ENCODE measurements at places on chromosomes 5 and 9. TPM values are rescaled to one million over a fixed set of nuclear protein-coding genes. Genes with fewer than 3 reads are reported as not detected.

DNA sequence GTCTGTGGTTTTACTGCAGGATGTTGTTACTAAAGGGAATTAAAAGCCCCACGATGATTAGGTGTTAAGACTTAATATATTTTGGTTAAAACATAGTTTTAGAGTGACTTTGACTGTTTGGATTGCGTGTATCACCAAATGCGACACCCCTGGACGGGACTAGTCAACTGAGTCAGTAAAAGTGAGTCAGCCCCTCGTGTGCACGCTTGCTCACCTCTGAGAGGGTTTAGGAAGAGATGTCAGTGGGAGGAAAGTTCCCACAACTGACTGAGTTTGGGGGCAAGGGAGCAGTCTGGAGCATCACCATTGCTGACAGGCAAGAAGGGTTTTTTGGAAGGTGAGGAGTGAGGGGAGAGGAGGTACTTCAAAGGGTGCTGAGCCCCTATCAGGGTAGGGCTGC lies 14.4 kb upstream of the DMRT3 start:
- no peak for DNase-seq

GRCh38 chr9:96294159-96294545 lies 7.8 kb downstream of the HSD17B3 start:
- DNase-seq, result no peak

GRCh38 chr9:107684224-107684623 lies 194.7 kb upstream of the KLF4 start:
- DNase-seq, result no peak

DNA sequence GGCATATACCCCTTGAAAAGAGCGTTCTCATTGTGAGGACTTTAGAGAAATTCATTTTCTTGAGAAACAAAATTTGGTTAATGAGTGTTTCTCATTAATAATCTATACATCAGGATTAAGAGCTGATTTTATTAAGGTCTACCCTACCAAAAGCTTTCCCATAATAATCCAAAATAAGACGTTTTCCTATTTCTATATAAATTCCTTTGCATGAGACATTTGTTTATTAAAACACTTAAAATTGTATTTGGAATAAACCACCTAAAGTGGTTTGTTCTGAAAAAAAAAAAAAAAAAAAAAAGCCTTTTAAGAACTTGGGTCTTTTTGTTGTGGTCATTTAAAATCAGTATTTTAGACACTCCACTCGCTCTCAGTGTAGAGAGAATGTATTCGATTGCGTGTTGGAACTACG lies 695 bp upstream of the TMOD1 start:
- DNase-seq, result no peak

DNA sequence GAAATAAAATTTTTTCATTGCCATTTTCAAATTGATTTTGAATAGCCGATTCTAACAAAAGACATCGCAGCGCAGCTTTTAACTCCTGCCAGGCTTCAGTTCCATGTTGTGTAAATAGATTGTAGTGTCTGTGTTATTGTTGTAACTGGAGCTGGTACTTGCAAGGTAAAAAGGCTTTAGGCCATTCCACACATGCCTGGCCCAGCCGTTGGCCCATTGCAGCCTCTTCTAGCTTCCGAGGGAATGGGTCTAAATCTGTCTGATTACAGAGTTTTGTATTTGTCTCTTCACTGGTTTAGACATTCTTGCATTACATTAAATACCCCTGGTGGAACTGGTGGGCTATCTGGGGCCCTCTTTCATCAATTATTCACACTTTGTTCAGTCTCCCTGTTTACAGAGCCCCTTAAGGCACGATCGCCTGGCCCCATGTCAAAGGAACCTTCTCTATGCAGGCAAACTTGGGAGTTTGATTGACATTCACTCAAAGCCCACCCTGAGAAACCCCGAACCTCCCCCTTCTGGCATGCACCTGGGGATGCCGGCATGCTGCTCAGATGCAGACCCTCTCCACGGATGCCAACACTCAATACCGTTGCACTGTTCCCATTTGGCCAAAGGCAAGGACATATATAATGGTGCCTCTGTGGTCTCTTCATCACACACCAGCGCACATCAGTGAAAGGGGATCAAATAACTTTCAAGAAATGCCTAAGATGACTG lies 281.7 kb upstream of the IRX2 start:
- no peak for DNase-seq

GRCh38 chr9:106960258-106960657 lies 97.3 kb downstream of the ZNF462 start:
- DNase-seq, result no peak

DNA sequence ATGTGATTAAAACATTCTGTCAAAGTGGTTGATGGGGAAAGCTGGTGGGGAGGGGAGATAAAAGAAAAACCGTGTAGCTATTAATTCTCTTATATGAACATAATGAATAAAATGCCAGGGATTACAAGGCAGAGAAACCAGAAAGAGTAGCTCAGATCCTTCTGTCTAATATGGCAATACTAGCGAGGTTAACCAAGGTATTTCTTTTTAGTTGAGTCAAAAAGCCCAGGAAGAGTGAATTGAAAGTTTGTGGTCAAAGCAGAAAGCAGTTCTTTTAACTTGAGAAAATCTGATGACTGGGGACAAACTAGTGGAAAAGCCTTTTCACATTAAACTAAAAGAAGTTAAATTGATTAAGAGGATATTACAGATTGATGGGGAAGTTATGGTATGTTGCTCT lies 76.0 kb downstream of the ERBIN start:
- no peak for DNase-seq

DNA sequence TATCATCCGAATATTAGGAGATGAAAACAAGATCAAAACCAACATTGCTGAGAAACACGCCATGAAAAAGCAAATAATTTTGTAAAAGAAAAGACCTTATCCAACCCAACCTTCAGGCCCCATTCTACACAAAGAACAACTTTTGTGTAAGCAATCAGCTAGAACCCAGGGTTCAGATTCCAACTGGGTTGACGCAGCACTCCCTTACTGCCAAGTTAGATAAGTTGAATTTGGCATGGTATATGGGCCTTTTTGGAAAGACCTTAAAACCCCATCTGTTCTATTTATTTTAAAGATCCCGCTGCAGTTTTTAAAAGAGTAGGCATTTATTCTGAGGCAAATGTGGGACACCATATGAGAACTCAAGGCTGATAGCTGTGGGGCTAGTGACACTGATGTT lies 2033.8 kb upstream of the WWC1 start:
- DNase-seq, result no peak

DNA sequence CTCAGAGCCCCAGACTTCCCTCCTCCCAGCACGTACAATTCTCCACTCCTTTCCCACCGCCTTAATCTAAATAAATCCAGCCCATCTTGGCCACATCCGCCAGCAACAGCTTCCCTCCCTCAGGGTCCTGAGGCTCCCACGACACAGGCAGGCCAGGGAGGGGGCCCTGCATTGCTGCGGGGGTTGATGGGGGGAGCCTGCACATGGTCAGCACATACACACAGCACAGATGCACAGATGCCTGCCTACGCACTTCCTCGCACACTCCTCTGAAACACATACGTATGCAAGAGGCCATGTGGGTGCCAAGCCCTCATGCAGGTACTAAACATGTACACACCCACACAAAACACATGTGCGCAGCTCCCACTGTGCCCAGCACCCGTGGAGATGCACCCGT lies 14.8 kb downstream of the PDGFRB start:
- no peak for DNase-seq

GRCh38 chr9:84945878-84946538 lies 276.5 kb downstream of the NTRK2 start:
- no peak for DNase-seq

GRCh38 chr9:13427587-13427986 lies 148.1 kb upstream of the MPDZ start:
- DNase-seq, result no peak

GRCh38 chr5:1235379-1235778 lies 10.2 kb downstream of the SLC6A18 start:
- DNase-seq, result no peak

GRCh38 chr9:33637881-33638280 lies 113.8 kb downstream of the ANKRD18B start:
- no peak for DNase-seq

- DNase-seq, result no peak
Measured at GRCh38 chr5:150118561-150119229, 32.3 kb upstream of the CSF1R start.

DNA sequence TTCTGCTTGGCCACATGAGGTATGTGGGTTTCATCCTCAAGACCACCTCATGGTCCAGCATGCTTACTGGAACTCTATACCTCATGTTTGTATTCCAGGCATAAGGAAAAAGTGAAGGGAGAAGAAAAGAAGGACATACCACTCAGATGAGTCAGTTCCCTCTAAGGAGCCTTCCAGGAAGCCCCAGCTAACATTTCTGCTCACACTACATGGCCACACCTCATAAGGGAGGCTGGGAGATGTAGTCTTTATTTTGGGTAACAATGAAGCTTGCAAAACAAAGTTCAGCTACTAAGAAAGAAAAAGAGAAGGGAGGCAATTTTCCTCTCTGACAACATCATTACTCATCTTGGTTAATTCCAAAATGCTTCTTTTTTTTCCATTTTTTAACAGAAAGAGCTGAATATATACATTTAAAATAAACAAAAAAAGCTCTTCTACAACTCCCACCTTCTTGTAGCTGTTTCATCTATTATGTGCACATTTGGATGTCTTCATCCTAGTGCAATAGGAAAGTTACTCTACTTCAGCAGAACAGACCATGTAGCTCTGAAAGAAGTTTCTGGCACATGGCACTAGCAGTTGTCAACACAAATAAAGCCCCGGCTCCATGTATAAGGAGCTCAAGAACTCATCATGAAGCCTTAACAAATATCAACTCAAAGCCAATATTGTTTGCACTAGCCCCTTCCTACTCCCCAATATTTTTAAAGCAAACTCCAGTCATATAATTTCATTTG lies 123.6 kb upstream of the CCDC112 start:
- DNase-seq, result peak; percentile 19

- DNase-seq, result no peak
Measured at GRCh38 chr9:33466565-33467495, 6.9 kb downstream of the NOL6 start.

GRCh38 chr9:14243514-14244042 lies 70.4 kb downstream of the NFIB start:
- DNase-seq, result no peak

- DNase-seq, result no peak
Measured at GRCh38 chr5:172412724-172413286, 41.5 kb downstream of the SH3PXD2B start.

GRCh38 chr5:93755716-93756115 lies 14.3 kb upstream of the POU5F2 start:
- peak; percentile 47 for DNase-seq

DNA sequence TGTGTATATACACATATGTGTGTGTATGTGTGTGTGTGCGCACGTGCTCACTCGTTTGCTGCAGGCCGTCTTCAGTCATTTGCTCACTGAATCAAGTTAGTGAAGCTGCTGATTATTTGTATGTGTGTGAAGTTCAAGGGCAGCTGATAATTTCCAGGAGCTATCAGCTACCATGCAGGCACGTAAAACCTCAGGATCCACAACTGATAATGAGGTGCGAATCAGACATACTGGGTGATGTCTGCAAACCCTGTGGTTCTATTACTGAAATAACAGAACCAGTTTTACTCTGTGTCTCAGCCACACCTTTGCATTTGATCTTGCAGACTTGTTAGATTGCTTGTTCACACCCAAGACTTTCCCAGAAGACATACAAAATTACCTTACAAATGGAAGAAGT lies 257.6 kb downstream of the TAF11L14 start:
- DNase-seq, result no peak

GTF2H2 gene
- 41.9 TPM for total RNA-seq

SLC44A1 gene
- total RNA-seq, result 71.2 TPM

LCN12 gene
- 1.7 TPM for total RNA-seq

LECT2 gene
- not detected for total RNA-seq

SLC4A9 gene
- total RNA-seq, result 0.15 TPM

LTC4S gene
- 2.2 TPM for total RNA-seq

PCDHB15 gene
- total RNA-seq, result 3.9 TPM

SEC24A gene
- total RNA-seq, result 31.0 TPM

ORM2 gene
- total RNA-seq, result 0.90 TPM

CMYA5 gene
- 0.65 TPM for total RNA-seq

PCDHA5 gene
- 0.76 TPM for total RNA-seq
